ENCODE measurements at places on chromosomes 13 and 19. TPM values are rescaled to one million over a fixed set of nuclear protein-coding genes. Genes with fewer than 3 reads are reported as not detected.

- DNase-seq = no peak
Measured at GRCh38 chr13:30587739-30588138, 30.0 kb upstream of the USPL1 start.

BORA gene
- 7.0 TPM for total RNA-seq

ZNF446 gene
- 10.5 TPM for total RNA-seq

PPM1N gene
- total RNA-seq = 2.3 TPM

DNA sequence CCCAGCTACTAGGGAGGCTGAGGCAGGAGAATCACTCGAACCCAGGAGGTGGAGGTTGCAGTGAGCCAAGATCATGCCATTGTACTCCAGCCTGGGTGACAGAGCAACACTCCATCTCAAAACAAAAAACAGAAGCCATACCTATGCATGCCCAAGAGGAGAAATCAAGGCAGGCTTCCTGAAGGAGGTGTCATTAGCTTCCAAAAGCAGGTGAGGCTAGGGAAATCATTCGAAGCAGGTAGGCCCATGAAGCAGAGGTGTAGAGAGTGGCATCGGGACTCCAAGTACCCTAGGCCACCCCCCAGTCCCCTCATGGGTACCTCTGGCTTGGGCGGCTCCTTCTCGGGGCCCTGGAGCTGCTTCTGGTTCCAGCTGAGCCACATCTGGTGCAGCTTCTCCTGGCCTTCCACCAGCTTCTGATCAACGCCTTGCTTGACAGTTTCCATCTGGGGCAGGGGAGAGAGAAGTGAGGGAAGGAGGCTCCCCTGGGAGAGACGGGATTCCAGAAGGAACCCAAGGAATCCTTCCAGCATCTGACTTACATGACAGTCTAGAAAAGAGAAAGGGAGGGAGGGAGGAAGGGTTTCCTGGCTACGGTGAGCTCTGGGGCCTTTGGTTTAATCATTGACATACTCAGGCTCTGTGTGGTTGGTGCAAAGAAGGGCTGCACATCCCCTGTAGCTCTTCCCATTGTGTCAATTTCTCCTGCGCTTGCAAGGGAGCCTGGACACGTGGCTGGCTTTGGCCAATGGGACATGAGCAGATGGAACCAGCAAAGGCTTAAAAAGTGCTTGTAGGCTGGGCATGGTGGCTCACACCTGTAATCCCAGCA, 13.1 kb upstream of the TICAM1 start:
- no peak for DNase-seq

MBNL2 gene
- total RNA-seq = 37.2 TPM

GRCh38 chr13:62038214-62038613, 622.6 kb upstream of the PCDH20 start:
- DNase-seq = no peak

- no peak for DNase-seq
Measured at GRCh38 chr19:51566489-51567100, 4.5 kb upstream of the ZNF175 start.

DNA sequence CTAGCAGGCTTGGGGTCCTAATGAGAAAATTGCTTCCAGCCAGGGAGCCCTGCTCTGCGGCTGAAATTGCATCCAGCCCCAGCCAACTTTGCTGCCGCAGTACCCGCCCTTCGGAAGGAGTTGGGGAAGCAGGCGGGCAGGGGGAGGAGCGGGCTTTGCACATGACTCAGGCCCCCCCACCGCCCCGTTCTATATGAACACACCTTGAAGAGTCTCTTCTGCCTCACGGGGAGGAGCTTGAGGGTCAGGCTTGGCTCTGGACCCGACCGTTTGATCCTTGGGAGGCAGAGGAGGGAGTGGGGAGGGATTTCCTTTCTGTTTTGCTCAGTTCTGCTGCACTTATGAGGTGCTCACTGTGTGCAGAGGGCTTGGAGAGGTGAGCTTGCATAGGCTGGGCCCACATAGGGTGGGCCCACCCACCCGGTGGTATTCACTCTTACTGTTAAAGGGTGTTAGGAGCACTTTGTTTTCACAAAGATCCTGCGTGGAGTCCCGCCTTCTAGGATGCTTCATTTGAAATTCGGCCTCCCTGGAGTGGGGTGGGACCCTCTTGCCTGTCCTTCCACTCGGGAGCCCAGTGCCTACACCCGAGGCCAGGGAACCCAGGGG, 46.5 kb downstream of the LYL1 start:
- no peak for DNase-seq

DNA sequence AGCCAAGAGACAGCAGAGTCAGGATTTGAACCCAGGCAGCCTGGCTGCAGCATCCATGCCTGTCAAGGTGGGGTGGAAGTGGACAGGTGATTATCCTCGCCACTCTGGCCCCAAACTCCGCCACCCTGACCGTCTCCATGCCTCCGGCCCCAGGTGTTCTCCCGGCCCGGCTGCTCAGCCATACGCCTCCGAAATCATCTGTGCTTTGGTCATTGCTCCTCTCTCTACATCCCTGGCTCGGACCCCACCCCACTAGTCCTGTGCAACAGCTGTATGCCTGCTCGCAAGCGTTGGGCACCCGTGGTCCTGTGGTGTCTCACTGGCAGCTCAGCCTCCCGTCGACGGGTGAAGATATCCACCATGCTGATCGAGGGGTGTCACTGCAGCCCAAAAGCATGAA, 3.9 kb downstream of the DAND5 start:
- no peak for DNase-seq

ZNF846 gene
- total RNA-seq = 8.4 TPM

- peak; percentile 14 for DNase-seq
Measured at GRCh38 chr19:3274942-3275582, 50.6 kb downstream of the CELF5 start.

GRCh38 chr19:2336528-2337328, 8.2 kb downstream of the SPPL2B start:
- DNase-seq = no peak

FRY gene
- total RNA-seq = 12.8 TPM

ERICH6B gene
- not detected for total RNA-seq

- DNase-seq = no peak
Measured at GRCh38 chr13:86581706-86582105, 782.5 kb upstream of the SLITRK6 start.

DNA sequence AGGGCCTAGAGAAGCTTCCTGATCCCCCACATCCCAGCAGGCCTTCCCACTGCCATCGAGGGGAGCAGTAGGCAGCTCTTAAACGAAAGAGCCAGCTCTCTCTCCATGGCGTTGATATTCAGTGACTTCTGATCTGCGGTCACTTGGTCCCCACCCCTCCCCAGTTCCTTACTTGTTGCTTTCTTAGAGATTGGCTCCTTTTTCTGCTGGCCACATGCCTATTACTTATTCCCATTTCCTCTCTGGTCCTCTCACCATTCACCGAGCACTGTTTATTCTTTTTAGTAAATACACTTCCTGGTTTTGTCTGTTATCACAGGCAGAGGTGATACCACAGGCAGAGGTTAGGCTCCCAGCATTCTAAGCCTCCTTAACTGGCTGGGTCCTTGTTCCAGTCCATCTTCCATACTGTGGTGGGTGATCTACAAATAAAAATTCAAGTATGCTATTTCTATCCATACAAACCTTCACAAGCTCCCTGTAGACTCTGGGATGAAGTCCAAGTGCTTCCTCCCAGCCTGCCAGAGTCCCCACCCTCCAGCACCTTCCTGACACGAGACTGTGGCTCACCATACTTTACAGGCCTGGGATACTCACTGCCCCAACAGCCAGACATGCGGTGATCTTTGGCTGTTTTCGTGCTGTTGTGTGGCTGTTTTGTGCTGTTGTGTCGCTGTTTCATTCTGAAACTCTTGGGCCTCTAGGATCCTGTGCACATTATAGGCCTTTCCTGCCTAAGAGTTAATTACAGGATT, 315.9 kb downstream of the ATP8A2 start:
- DNase-seq = no peak

ACP5 gene
- total RNA-seq = 40.4 TPM

GRCh38 chr13:88144580-88144979, 473.4 kb downstream of the SLITRK5 start:
- no peak for DNase-seq

IGFL3 gene
- total RNA-seq = not detected

CYP2F1 gene
- 0.25 TPM for total RNA-seq

DNA sequence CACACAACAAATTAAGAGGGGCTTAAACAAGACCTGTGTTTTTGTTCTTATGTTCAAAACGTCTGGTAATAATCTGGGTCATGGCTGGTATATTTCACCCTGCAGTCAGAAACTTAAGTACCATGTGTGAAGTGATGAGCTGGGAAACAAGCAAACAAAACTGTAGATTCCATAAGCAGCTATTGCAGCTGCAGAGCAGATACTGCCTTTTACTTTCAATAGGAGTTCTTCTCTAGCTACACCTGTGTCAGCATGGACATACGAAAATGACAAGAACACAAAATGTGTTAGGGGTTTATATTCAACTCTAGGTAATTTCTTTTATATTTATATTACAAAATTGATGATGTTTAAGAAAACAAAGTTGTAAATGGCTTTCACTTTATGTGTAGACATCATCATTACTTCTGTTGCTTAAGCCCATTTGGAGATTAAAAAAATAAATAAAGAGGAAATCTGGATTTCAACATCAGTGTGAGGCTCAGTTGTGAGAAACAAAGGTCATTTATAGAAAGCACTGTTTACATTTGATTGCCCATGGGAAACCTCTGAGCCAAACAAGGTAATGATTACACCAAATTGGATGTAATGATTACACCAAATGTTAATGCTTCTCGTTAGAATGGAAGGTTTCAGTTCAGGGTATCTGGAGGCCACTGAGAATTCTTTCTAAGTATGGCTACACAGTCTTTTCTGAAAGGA, 451.0 kb upstream of the SLC10A2 start:
- DNase-seq = no peak

- DNase-seq = no peak
Measured at GRCh38 chr13:114080739-114081561, 51.5 kb downstream of the RASA3 start.

All from CD4-positive, CD25-positive, alpha-beta regulatory T cell (primary cell).